ENCODE measurements at places on chromosomes 3 and 15.

DNA sequence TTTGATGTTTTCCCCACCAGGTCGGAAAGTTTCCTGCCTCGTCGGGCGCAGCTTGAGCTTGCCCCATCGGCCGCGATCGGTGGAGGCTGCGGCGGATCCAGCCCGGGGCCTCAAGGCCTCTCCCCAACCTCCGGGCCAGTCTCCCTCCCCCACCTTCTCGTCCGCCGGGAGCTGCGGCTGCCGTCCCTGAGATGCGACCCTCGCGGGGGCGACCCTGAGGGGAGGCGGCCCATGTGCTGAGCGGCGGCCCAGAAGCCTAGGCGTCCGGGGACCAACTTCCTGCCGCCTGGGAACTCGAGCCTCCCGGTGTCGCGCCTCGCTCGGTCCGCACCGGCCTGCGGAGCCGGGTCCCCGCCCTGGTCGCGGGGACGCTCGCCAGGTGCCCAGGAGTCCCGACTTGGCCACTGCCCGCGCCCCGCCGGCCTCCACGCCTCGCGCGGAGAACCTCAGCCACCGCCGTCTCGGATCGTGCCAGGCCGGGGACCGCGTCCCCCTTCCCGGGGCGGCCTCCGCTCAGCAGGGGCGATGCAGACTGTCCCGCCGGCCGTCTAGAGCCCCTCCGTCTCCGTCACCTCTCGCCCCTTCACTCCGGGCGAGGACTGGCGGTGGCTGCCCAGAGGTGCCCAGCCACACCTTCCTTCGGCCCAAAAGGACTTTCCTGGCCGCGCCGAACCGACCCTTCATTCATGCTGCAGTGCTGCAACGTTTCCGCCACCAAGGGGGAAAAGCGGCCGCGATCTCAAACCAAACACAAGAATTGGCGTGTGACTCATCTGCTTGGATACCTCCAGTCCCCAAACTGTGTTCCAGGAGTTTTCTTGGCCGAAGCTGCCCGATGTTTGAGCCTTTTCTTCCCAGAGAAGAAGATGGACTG is 656 bp downstream of the SLMAP start:
- DNase-seq = peak; percentile 79

- DNase-seq = no peak
Measured at GRCh38 chr3:49942651-49943050, 2.7 kb downstream of the RBM6 start.

GRCh38 chr3:126546013-126546412 is 12.7 kb downstream of the C3orf22 start:
- DNase-seq = no peak

- DNase-seq = no peak
Measured at GRCh38 chr3:109213321-109213720, 76.8 kb downstream of the C3orf85 start.

DNA sequence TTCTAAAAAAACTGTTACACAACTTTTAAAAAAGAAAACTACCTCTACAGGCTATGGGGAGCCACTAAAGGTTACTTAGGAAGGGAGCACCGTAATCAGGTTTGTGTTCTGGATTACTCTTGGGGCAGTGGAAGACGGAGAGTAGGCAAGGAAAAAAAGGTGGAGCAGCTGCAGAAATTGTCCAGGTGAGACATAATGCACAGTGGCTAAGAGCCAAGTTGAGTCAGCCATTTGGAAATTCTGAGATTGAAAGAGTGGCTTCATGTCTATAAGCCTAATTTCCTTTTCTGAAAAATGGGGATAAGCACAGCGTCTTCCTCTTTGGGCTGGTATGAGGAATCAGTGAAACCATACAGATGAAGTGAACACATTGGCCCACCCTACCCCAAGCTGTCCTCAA is 195.2 kb downstream of the CADPS start:
- DNase-seq = no peak

DNA sequence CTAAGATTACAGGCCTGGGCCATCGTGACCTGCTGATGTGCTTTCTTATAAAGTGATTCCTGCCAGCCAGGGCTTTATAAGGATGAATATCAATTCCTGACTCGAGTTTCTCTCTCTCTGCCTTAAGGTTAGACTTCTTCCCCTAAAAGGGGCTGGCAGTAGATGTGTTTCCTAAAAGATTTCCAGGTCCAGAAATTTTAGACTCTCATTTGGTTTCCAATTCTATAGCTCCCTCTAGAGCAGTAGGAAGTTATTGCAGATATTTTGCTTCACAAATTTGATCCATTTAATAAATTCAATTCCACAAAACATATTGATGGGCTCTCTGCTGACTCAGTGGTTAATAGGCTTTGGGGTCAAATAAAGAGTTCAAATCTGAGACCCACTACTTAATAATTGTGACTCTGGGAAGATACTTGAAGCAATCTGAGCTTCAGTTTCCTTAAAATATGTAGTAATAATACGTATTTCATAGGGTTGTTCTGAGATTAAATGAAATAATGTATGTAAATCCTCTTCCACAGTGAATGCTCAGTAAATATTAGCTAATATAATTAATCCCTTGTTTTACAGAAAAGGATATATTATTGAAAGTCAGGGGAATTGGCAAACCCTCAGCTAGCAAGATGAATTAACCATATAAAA is 2.1 kb downstream of the TRIM69 start:
- DNase-seq = peak; percentile 66

DNA sequence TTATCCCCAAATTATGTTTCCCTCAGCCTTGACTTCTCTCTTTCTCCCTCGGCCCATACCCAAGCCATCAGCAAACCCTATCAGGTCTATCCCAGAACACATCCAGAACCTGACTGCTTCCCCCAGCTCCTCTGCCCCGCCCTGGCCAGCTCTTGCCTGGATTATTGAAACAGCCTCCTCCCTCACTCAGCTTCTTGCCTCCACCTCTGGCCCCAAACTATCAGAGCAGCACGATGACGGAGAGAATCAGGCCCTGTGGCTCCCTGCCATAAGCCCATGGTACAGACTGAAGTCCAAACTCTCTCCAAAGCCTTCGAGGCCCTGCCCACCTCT is 105.3 kb upstream of the LINGO1 start:
- DNase-seq = no peak

GRCh38 chr3:71484452-71484851 is 99.1 kb downstream of the FOXP1 start:
- DNase-seq = no peak

GRCh38 chr3:7585052-7585451 is 724.1 kb downstream of the GRM7 start:
- DNase-seq = no peak

DNA sequence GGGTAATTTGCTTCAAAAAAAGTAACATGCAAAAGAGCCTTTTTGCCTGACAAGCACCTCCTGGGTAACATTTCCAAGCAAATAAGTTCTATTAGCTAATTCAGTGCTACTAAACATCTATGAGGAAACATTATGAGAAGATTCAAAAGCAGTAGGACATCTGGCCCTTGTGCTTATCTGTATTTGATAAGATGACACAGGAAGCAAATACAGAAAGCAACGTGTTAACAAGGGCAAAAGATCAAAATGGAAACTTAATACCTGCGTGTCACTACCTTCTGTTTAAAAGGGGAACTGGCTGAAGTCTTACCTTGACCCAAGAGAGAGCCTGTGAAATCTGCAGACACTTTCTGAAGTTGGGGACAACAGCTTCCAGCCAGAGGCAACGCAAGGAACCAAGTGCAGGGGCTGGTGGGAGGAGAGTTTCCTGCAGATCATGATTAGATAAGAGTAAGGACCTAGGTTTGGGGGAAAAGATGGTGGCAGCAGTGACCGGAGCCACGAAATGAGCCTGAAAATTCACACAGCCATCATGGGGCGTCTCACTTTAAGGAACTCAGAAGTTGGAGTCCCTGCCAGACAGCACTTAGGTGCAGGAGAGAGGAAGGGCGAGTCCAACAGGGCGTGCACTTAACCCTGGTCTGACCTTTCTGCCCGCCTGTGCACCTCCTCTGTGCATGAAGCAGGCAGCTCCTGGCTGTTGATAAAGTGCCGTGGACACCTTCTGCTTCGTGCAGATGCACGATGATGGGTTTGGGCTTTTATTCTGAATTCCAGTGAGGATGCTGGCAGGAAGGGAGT is 153.6 kb upstream of the BHLHE40 start:
- no peak for DNase-seq

DNA sequence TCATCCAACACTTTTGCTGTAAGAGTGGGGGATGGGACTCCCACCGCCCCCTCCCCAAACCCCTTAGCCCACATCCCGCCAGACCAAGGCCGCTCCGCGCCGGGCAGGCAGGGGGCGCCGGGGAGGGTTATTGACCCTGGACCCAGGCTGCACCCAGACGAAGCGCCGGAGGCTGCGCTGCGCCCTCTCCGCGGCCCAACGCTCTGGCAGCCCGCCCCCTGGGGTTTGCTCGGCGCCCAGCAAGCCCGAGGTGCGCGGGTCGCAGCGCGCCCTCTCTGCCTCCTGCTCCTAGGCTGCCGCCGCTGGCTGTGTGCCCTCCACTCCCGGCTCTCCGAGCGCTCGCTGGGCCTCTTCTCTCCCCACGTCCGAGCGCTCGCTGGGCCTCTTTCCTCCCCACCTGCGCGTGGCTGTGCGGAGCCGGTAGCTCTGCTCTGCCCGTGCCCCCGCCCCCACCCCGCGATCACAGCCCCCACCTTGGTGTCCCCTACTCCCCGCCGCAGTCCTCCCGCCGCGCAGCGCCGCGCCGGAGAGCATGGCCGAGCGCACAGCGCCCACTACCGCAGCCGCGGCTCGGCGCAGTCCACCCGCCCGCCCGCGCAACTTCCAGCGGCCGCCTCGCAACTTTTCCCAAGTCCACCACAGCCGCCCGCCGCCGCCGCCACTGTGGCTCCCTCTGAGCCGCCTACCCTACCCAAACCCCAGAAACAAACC is 1.2 kb downstream of the MECOM start:
- peak; percentile 44 for DNase-seq

DNA sequence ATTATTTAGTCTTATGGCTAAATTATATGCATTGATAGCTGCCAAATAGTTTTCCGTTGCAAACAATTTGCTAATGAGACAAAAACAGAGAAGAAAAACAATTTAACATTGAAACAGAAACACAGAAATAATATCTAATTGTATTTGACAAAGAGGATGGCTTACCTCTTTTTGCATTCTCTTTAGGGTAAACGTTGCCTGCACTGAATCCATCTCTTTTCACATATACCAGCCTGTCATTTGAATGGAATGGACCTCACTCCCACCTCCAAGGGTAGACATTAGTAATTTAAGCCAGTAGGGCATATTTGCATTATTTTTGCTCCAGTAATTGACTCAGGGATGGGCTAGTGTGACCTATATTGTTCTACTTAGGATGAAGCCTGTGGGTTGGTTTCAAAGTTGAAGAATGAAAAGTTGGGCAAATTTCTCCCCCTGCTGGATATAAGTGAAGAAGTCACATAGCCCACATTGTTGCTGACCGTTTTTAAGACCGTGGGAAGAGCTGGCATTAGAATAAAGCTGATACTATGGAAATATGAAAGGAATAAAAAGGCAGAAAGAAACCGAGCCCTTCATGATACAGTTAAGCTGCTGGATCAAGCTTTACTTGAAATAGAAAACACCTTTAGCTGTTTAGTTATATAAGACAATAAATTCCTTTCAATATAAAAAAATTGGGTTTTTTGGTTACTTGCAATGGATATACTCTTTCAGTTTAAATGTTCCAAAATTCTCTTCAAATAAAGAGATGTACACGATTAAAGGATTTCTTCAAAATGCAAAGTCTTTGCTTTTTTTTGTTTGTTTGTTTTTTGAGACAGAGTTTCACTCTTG is 26.9 kb downstream of the PIERCE2 start:
- peak; percentile 60 for DNase-seq

DNA sequence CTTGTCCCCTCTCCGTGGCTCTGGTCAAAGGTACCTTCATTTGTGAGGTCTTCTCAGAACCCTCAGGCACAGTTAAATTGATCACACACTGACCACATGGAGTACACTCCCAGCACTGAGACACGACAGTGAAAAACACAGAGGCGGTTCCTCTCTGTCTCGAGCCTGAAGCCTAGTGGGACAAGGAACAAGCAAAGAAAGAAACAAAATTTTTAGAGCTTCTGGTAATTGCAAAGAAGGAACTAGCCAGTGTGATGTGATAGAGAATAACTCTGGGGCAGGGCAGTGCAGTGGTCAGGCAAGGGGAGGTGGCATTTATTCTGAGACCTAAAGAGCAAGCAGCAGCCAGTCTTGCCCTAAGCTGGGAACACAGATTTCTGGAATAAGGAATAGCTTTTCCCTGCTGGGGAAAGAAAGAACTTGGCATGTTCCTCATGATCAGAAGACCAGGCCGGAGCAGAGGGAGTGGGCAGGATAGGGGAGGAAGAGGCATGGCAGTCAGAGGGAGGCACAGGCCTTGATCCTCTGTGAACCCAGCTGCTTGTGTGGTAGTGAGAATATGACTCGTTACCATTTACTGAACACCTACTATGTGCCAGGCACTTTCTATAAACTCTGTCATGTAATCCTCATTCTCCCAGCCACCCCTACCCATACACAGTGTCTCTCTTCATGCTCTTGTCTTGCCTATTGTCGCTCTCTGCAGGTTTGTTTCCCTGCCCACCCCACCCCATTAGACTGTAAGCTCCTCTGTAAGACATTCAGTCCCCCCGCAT is 262.3 kb upstream of the HES1 start:
- no peak for DNase-seq

GRCh38 chr3:134623615-134624245 is 27.1 kb downstream of the KY start:
- DNase-seq = no peak

DNA sequence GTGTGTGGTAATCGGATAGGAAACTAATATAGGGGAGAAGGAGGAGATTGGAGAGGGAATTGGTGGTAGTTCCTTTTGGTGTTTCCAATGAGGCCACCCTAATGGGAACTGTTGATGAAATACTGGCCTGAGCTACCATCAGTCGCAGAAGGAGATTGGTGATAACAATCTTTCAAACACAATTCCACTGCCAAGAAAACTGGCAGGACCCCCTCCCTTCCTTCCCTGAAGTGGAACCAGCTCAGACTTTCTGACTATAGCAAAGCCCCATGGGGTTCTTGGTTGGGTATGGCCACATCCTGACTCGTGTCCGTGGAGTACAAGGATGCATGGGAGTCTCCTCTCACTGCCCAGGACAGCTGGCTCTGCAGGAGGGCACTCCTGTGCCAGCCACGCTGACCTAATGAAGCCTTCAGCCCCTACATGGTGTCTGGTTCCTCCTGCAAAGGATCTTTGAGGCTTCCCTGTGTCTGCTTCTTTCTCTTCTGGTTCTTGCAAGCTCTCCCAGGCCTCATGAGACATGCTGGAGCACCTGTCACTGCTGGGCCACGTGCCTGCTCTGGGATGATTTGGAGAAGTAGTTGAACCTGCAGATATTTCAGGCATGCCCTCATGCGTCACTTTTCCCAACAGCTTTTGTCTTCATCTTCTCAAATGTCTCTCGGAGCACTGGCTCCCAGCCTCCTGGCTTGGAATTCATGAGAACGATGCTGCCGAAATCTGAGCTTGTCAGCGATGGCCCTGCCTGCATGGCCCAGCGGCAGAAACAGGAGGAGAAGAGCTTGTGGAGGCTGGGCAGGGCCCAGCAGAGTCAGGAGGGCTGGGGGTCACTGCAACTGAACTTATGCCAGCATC is 90.0 kb upstream of the ADPGK start:
- DNase-seq = no peak

DNA sequence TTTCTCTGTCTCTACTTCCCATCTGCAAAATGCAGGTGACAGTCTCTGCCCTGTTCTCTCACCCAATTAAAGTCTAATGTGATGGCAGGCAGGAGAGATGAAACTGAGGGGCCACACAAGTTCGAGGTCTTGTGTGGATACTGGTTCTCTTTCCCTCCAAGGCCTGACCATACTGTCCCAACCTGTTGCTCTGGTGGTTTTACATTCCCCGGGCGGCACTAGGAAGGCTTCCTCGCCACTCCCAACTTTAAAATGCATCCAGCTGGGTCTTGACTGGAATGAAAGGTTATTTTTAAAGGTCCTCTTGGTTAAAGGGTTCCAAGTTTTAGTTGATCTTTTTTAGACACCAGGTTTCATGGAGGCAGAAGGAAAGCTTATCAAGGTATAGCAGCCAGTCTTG is 37.2 kb downstream of the WHAMM start:
- DNase-seq = no peak
